Right cardiac atrium (tissue), 5 donors: ENCODE measurements at places on chromosomes 6 and 20. TPM values are rescaled to one million over a fixed set of nuclear protein-coding genes. Genes with fewer than 3 reads are reported as not detected.

DNA sequence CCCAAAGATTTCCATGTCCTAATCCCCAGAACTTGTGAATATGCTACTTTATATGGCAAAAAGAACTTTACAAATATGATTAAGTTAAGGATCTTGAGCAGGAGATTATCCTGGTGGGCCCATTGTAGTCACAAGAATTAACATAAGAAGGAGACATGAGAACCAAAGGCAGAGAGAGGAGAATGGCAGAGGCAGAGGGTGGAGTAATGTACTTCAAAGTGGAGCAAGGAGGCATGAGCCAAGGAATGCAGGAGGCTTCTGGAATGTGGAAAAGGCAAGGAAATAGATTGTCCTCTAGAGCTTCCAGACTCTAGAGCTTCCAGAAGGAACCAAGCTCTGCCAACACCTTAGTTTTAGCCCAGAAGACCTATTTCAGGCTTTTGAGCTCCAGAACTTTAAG is 147.4 kb downstream of the MOXD1 start:
- DNase-seq, result no peak

- DNase-seq, result no peak
Measured at GRCh38 chr6:33571637-33572316, 8.3 kb downstream of the BAK1 start.

DNA sequence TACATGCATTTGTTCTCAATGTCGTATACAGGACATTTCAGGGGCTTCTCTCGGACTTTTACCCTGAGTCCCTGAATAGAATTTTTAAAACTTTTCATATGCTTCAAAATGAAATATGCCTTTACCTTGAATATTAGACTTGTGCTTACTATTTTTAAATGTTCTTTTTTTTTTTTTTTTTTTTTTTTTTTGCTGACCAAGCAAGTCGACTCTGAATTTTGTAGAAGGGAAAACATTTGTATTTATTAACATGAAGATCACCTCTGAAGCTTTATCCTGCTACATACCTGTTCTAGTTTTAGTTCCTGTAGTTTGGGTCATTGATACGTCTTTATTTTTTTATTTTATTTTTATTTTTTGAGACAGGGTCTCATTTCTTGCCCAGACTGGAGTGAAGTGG is 39.7 kb upstream of the SAYSD1 start:
- DNase-seq, result no peak

DNA sequence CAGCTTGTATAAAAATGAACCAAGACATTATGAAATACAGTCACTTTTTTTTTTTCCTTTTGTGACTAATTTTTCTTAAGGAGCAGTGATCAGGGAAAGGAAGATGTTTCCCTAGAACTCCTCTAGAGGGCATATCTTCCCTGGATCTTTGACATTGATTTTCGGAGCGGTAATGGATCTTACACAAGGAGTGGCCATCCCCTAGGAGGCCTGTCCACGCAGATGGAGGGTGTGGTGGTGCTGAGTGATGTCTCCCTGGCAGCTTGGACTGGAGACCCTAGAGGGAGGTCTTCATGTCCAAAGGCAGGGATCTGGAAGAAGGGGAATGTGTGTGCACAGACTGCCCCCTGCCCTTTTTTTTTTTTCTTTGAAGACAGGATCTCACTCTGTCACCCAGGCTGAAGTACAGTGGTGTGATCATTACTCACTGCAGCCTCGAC is 7.0 kb upstream of the KIFC1 start:
- DNase-seq, result no peak

GRCh38 chr6:39344821-39345280 is 22.3 kb upstream of the KCNK16 start:
- DNase-seq, result no peak

DNA sequence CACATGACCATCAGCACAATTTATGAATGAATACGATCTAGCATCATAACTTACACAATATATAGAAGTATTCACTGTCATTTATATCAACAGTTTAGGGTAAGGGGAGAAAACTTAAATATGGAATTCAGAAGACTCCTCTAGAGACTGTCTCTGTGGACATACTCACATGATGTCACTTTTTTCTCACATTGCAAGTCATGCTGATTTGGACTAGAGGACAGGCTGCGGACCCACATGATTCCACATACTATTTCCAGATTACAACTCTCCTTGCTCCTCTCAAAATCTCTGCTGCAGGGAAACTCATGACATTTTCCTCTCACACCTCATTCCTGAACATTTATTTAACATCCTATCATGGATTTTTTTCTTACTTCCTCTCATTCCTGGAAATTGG is 13.4 kb downstream of the CRISP1 start:
- DNase-seq, result no peak

GRCh38 chr20:47886454-47887041 is 101.3 kb upstream of the SULF2 start:
- DNase-seq, result no peak

GRCh38 chr6:87115402-87116135 is 20.7 kb upstream of the CGA start:
- DNase-seq, result no peak

DNA sequence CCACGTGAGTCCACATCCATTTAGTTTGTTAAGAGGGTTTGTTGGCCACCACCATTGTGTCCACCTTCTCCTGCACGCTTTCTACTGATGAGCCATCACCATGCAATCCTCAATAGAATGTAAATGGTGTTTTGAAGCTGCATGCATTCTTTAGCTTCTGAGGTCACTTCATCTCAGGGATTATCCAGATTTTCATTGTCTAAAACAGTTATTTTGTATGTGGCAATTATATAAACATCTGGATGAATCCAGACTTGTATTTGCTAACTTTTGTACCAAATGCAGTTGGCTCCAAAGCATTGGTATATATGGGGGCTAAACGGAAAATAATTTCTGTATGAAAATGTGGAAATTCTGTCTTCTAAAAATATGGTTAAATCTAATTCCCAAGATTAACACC is 231.2 kb upstream of the ARID1B start:
- DNase-seq, result no peak

GRCh38 chr20:5118220-5119142 is 1.3 kb downstream of the PCNA start:
- DNase-seq, result no peak

DNA sequence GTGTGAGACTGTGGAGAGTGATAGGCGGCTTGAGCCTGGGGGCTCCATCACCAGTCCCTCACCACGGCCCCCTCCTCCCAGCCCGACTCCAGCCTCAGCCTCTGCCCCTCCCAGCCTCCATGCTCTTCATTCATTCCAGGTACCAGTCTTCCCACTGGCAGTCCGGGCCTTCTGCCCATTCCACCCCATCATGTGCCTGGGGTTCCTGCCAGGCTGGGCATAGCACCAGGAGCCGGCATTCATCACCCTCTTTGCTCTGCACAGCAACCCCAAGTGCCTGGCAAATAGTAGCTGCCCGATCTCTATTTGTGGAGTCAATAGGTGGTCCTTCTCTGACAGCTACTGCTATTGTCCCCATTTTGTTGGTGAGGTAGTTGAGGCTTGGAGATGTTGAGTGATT is 39.6 kb upstream of the GTSF1L start:
- DNase-seq, result peak; percentile 76

DNPH1 gene
- total RNA-seq, result 43.2 TPM

GATA5 gene
- total RNA-seq, result 2.4 TPM

GPLD1 gene
- 1.0 TPM for total RNA-seq

TREM2 gene
- 4.1 TPM for total RNA-seq

CFAP206 gene
- total RNA-seq, result not detected

KCNQ2 gene
- 1.1 TPM for total RNA-seq
